ENCODE measurements at places on chromosomes 5 and 9. TPM values are rescaled to one million over a fixed set of nuclear protein-coding genes. Genes with fewer than 3 reads are reported as not detected.

DNA sequence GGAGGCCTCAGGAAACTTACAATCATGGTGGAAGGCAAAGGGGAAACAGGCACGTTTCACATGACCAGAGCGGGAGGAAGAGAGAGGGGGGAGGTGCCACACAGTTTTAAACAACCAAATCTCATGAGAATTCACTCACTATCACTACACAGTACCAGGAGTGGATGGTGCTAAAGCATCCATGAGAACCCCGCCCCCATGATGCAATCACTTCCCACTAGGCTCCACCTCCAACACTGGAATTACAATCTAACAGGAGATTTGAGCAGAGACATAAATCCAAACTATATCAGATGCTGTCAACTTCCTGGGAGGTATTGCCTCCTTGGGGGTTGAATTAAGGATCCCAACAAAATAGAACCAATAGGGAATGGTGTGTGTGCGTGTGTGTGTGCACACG, 407.1 kb downstream of the MED10 start:
- DNase-seq = no peak

The CNTFR gene
- total RNA-seq = 115 TPM

The EPB41L4B gene
- 1.2 TPM for total RNA-seq

The PRLR gene
- 0.64 TPM for total RNA-seq

The CDHR2 gene
- total RNA-seq = not detected

The IL33 gene
- not detected for total RNA-seq

DNA sequence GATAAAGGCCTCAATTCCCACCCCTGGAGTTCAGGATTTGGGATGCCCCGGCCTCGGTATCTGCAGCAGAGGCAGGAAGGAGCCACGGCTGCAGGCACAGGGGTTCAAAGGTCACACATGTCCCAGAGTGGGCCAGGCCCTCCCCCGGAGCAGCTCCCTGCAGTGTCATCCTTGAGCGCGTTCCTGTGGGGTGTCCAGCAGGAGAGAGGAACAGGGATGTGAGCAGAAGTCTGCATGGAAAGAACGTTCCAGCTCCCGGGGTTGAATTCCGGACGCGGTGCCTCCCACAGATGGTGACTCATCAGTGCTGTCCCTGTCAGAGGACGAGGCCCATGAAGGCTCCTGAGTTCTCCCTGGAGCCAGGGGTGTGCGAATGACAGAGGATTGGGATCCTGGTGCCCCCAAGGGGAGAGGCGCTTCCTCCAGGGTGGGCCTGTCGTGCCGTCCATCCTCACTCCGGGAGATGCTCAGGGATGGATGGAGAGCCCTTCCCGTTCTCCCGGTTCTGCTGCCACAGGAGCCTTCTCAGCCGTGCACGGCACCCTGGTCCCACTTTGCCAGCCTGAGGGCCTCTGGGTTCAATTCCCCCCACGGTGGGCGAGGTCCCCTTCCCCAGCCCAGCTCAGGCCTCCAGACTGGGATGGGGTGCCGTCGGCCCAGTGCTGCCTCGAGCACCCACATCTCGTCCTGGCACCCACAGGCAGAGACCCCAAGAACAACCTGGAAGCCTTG, 3.1 kb downstream of the LCN1 start:
- DNase-seq = no peak

DNA sequence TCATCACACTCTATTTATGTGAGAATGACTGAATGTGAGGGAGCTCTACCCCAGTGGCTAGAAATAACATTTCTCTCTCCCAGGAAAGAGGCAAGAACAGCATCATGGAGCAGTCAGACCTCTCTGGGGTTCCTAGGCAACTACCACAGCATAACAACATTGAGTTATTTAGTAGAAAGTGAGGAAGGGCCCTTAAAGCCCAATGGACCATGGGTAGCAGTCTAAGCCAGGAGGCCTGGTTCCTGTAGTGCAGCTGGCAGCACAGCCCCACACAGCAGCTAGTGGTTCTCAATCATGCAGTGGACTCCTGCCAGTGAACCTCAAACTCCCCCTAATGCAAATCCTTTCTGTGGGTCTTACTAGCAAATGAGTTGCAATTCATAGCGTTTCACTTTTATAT, 55.3 kb downstream of the SPEF2 start:
- no peak for DNase-seq

DNA sequence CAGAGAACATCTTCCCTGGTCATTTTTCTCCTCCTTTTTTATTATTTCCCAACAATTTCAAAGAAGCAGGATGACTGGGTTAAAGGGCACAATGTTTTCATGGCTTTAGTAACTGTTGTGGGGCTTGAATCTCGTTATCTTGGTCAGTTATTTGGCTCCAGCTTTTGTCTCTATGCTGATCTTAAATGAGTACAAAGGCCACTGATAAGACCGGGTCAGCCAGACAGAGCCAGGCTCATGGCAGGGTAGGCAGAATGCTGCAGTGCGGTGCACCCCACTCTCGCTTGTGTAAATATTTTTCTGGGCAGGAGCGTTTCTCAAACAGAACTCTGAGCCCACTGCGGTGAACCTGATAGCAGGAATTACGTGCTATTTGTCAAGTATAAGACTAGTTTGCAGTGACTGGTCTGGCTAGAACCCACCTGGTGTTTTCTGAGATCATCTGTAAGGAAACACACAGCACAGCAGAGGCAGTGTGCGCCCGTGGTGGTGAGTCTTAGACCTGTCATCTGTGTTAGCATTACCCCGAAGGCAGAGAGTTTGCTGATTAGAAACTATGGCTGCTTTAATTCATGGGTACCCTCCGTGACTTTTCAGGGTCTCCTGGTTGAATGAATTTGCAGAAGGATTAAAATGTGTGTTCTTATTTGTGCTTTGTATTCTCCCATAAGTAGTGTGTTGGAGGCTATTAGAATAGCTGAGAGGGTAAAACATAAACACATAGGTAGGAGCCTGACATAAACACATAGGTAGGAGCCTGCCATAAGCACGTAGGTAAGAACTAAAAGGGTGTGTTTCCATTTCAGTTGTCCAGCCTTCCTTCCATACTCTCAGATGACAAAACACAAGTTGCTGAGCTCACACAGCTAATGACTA, 158.6 kb upstream of the DMRT1 start:
- no peak for DNase-seq

GRCh38 chr9:29548436-29548835, 1975.2 kb upstream of the C9orf72 start:
- no peak for DNase-seq

DNA sequence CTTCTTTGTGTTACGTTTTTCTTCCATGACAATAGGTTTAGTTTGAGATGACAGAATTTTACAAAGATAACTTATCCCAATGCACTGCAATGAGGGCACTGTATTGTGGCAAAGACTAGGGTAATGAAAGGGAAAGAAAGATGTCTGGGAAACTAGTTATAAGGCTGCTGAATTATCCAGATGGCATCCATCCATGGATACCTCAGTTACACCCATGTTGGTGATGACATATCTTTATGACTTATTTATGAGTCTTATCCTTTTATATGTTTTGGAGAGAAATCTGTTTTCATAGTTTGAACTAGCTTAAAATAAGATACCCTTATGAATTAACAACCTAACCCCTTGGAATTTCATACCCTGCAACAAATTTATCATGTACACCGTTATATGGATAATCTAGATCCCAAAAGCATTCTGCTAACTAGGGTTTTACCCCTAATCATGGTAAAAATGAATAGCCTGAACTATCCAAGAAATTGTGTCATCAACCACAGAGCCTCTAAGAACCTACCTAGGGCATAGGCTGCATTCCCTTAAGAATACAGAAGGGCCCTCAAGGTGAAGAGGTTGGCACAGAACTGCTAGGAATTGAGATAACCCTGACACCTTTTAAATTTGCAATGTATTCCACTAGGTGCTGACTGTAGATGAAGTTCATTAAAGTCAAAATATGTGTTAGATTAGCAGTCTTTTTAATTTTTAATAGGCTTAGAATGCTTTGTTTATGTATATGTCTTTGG, 49.5 kb upstream of the RORB start:
- no peak for DNase-seq

The FABP6 gene
- 1.5 TPM for total RNA-seq

DNA sequence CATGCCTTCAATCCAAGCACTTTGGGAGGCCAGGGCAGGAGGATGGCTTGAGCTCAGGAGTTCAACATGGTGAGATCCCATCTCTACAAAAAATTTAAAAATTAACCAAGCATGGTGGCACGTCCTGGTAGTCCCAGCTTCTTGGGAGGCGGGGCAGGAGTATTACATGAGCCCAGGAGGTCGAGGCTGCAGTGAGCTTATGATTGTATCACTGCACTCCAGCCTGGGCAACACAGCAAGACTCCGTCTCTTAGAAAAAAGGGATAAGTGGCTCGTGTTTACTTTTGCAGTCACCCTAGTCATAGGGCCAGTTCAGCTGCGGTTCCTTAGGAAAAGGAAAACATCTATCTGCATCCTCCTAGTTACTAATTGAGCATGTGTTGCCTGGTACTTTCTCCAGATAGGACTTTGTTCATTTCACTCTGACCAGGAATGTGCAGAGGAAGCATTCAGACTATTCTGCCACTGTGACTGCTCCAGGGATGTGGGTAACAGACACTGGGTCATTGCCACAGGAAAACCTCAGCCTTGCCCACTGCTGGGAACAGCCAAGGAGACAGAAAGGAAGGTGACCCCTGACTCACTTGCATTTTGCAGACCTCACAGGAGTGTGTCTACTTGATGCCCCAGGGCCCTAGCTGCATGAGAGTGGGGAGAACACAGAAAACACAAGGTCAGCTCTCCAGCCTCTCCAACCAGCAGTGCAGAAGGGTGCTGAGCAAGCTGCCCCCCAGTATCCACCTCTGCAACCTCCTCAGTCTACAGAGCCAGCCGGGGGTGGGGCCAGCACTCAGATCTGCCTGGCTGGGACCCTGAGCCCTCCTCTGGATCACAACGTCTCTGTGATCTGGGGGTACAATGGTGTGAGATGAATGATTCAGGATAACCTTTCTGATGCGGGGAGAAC, 33.9 kb upstream of the ALDH1B1 start:
- no peak for DNase-seq

DNA sequence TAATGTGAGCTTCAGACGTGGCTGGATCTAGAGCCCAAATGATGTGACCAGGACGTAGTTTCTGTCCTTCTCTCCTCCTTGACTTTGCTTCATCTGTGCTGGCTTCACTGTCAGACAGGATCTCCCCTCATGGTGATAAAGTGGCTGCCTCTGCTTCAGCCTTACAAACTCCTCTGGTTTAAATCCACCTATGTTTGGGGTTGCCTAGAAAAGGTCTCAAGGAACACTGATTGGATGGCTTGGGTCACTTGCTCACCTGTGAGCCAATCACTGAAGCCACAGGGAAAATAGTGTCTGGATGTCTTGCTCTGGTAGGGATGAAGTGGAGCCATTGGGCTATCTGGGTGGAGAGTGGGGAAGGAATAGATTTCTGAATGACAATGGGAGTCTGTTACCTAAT, 36.1 kb downstream of the FGF18 start:
- DNase-seq = no peak

The IFNA2 gene
- not detected for total RNA-seq

DNA sequence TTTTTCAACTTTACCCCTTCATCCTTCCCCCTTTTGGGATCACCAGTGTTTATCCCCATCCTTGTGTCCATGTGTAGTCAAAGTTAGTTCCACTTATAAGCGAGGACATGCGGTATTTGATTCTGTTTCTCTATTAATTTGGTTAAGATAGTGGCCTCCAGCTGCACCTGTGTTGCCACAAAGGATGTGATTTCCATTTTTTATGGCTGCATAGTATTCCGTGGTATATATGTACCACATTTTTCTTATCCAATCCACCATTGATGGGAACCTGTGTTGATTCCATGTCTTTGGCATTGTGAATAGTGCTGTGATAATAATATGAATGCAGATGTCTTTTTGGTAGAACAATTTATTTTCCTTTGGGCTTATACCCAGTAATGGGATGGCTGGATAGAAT, 252.4 kb downstream of the ARRDC3 start:
- DNase-seq = no peak

DNA sequence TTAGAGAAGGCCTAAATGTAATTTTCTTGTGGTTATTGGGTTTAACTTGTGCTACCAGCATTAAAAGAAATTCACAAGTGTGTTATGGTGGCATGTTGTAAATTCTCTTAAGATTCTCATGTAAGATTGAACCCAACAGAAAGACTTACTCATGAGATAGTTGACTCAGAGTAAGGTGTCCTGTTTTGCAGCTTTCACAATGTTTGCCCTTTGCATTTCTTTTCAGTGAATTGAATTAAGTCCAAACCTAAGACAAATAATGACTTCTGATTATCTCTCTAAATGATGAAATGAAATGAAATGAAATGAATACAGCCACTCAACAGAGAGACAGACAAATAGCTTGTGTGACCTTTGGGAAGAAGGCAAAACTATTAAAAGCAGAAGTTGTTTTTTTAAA, 1696.9 kb upstream of the WWC1 start:
- no peak for DNase-seq

DNA sequence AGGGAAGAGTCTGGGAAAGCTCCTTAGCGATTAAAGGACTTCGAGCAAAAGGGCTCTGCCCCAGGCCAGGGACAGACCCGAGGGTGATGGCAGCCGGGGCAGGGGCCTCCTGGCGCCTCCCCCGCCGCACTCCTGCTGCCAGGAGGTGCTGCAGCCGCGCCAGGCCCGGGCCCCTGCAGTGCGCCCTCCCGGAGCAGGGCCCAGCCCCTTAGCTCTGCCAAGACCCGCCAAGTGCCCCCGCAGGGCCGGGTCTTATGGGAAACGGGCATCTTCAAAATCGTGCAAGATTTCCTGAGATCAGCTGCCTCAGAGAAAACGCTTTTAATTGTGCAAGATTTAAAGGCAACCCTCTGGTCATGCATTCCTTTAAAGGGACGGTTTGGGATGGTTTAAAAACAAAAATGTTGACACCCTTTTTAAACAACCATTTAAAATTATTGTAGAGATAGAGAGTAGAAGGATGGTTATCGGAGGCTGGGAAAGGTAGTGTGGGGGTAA, 52.4 kb downstream of the CDC14B start:
- DNase-seq = no peak

GRCh38 chr5:53164478-53165165, 55.1 kb upstream of the MOCS2 start:
- DNase-seq = no peak

Measured in neural crest cell (in vitro differentiated cells).